NB4 (cell line): ENCODE measurements at places on chromosomes 5 and 9.
A peak's percentile ranks its signal among the peaks of the same experiment; 100 is the strongest.

DNA sequence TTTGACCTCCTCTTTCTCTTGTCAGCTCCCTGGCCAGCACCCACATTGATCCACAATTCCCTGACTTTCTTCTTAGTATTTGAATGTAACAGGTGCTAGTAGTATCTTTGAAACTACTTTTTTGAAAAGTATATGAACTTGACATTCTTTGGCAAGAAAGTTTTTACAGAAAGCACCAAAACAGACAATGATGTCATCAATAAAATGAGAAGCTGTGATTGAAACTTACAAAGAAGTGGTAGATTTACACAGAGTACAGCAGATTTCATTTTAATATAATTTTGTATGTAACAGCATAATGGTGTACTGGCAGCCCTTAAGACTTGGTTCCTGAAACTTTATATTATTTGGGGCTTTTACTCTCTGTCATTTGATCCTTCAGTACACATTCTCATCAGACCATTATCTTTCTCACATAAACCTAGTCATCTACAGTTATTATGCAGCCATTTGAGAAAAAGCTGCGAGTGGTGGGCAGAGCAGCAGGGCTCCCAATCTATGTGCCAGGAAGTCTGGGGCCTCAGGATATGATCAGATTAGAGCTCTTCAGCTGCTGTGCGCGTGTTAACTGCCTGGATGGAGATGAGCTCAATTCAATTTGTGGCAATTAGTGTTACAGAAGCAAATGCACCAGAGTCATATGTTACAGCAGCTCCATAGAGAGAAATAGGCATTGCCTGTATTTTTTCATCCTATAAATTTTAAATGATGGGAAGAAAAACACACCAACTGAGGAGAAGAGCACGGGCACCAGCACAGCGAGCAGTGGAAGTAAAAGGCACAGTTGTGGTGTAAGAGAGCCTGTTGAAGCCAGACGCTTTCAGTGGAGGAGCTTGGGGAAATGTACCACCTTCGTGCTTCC, 126.1 kb downstream of the STARD4 start:
- DNase-seq = no peak

DNA sequence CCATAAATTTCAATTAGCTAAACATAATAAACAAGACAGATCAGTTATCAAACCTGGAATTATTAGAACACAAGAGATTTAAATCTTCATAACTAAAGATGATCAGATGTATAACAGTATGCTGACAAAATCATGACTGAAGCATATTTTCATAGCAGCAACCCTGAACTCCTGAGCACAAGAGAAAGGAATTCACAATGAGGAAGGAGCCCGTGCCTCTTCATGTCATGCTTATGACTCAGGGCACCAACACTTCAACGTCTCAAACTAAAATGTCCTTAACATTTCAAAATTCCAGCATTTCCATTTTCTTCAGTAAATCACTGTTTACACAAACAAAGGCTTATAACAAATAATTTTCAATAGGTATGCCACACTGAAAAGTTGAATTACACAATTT, 6.7 kb downstream of the AP3B1 start:
- DNase-seq = peak; percentile 54

- peak; percentile 10 for DNase-seq
These were observed 87.1 kb upstream of the SH3GL2 start for GRCh38 chr9:17491780-17492179.

- no peak for DNase-seq
These were observed 75.4 kb upstream of the CDKN2B start for GRCh38 chr9:22084336-22085035.

GRCh38 chr5:137736496-137736895, 607 bp upstream of the KLHL3 start:
- no peak for DNase-seq
